H1 (cell line): ENCODE measurements at places on chromosomes 12 and 14. TPM values are rescaled to one million over a fixed set of nuclear protein-coding genes. Genes with fewer than 3 reads are reported as not detected.
A peak's percentile ranks its signal among the peaks of the same experiment; 100 is the strongest.

DNA sequence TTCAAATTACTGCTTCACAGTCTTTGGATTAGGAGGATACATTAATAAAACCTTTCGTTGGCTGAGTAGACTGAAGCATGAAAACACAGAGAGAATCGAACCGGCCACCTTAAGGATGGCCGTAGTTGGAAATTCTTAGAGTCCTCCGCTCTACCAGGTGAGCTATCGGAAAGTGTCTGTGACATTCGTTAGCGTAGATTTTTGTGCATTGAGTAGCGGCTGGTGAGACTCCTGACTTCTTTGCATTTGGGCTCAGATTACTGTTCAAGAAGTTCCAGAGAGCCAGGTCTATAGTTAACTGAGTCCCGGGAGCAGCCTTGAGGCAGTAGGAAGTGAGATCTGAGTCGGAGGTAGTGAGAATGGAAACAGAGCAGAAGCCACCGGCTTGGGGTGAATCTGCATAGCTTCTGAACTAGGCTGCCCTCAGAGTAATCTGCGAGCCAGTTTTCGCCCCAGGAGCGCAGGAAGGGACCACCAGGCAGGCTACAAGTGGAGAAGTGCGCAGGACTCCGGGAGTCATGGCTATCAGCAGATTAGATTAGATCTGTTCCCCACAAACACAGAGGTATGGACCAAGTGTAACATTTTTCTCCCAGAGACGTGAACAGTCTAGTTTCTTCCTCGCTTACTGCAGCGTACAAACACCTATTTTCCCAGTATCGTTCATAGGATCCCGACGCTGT is 11.0 kb downstream of the OR6S1 start:
- no peaks in the 10 kb centered on the region for H3K36me3 ChIP-seq
- H3K4me3 ChIP-seq: peak overlapping the region; percentile 87
- DNase-seq: no peak
- peaks cover 6% of the 10 kb centered on the region for H3K4me1 ChIP-seq
- no peak overlapping the region for H3K27ac ChIP-seq

DNA sequence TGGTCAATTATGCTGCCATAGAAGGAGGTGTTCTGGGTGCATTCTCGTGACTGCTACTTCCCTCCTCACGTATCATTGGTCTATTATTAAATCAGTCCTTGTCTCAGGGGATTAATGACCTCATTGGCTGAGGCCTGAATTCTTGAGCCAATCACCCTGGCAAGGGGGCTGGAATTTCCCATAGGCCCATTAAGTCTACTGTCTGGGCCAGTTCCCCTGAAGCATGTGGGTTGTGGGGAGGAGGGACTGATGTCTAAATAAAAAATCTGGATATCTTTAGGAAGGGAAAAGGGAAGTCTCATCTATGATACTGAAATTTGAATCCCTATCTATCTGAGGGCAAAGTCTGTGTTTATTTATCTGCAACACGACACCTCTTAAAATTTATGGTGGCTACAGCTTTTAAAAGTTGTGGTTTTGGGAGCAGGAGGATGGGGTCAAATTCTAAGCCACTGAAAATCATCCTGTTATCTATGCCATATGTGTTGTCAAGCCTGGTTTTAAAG is 71.9 kb downstream of the DYRK2 start:
- no peaks in the 10 kb centered on the region for H3K27me3 ChIP-seq
- no peak for DNase-seq
- no peak overlapping the region for H3K27ac ChIP-seq
- no peak overlapping the region for H3K4me3 ChIP-seq
- H3K36me3 ChIP-seq: no peaks in the 10 kb centered on the region

GRCh38 chr12:70571029-70571428 is 66.2 kb downstream of the PTPRB start:
- H3K36me3 ChIP-seq: no peaks in the 10 kb centered on the region
- no peak overlapping the region for H3K4me3 ChIP-seq
- no peak for DNase-seq
- H3K4me1 ChIP-seq: no peaks in the 10 kb centered on the region
- H3K27ac ChIP-seq: no peak overlapping the region

DNA sequence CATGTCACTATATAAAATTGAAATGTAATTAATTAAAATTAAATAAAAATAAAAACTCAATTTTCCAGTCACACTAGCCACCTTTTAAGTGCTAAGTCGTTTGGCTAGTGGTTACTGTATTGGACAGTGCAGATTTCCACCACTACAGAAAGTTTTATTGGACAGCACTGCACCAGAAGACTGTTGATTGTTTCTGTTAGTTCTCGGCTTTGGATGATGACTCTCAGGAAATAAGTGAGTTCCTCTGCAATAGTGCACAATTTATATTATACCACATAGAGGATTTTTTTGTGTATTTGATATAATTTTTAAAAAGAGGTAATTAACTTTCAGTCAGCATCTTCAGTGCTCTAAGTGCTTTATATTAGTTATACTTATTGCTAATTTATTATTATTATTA is 52.7 kb downstream of the FAR2 start:
- H3K4me1 ChIP-seq: no peaks in the 10 kb centered on the region
- DNase-seq: no peak
- no peaks in the 10 kb centered on the region for H3K27me3 ChIP-seq
- H3K36me3 ChIP-seq: no peaks in the 10 kb centered on the region
- H3K27ac ChIP-seq: no peak overlapping the region

GRCh38 chr12:47021298-47021697 is 58.1 kb upstream of the PCED1B start:
- no peaks in the 10 kb centered on the region for H3K4me1 ChIP-seq
- no peak overlapping the region for H3K27ac ChIP-seq
- H3K36me3 ChIP-seq: no peaks in the 10 kb centered on the region

GRCh38 chr12:131833896-131834641 is 5.9 kb downstream of the MMP17 start:
- peaks cover 11% of the 10 kb centered on the region for H3K27me3 ChIP-seq
- no peak overlapping the region for H3K4me3 ChIP-seq
- peak; percentile 49 for DNase-seq
- H3K27ac ChIP-seq: no peak overlapping the region

CYP46A1 gene
- 0.71 and 1.3 TPM in 2 replicates for total RNA-seq

GRCh38 chr14:30651937-30652336 is 29.8 kb downstream of the SCFD1 start:
- H3K27ac ChIP-seq: no peak overlapping the region
- H3K36me3 ChIP-seq: peaks cover 35% of the 10 kb centered on the region
- no peaks in the 10 kb centered on the region for H3K4me1 ChIP-seq
- H3K4me3 ChIP-seq: no peak overlapping the region
- DNase-seq: no peak
- H3K27me3 ChIP-seq: no peaks in the 10 kb centered on the region

DNA sequence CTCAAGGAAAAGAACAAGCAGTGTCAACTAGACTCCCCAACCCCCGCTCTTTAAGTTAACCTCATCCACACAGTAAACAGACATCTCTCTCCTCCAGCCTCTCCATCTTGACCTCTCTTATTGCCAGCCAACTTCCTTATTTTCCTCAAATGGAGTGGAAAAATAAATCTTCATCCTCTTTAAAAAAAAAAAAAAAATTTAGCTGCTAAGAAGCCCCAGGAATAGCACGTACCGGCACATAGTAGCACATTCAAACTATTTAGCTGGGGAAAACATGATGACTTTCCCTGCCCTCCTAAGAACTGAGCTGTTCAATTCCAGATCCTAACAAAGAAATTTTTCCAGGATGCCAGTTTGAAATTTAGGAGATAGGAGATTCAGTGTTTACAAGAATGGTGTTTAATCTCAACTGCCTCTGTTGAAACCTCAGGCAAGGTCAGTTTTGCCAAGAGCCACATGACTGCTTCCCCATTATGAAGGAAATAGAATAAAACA is 90.8 kb downstream of the EPS8 start:
- no peak overlapping the region for H3K27ac ChIP-seq
- no peaks in the 10 kb centered on the region for H3K27me3 ChIP-seq
- H3K4me3 ChIP-seq: no peak overlapping the region
- DNase-seq: no peak

MIP gene
- total RNA-seq: 0.19 TPM in 1 of 2 replicates, not detected in the other

- peak overlapping the region; percentile 65 for H3K4me3 ChIP-seq
- no peak for DNase-seq
- H3K27me3 ChIP-seq: no peaks in the 10 kb centered on the region
- no peak overlapping the region for H3K27ac ChIP-seq
- H3K4me1 ChIP-seq: no peaks in the 10 kb centered on the region
These were observed 458 bp downstream of the SSPN start for GRCh38 chr12:26195641-26196420.

GRCh38 chr12:93892423-93893268 is 215.5 kb downstream of the CRADD start:
- H3K4me3 ChIP-seq: no peak overlapping the region
- DNase-seq: no peak
- no peak overlapping the region for H3K27ac ChIP-seq
- H3K36me3 ChIP-seq: no peaks in the 10 kb centered on the region
- no peaks in the 10 kb centered on the region for H3K27me3 ChIP-seq

DNA sequence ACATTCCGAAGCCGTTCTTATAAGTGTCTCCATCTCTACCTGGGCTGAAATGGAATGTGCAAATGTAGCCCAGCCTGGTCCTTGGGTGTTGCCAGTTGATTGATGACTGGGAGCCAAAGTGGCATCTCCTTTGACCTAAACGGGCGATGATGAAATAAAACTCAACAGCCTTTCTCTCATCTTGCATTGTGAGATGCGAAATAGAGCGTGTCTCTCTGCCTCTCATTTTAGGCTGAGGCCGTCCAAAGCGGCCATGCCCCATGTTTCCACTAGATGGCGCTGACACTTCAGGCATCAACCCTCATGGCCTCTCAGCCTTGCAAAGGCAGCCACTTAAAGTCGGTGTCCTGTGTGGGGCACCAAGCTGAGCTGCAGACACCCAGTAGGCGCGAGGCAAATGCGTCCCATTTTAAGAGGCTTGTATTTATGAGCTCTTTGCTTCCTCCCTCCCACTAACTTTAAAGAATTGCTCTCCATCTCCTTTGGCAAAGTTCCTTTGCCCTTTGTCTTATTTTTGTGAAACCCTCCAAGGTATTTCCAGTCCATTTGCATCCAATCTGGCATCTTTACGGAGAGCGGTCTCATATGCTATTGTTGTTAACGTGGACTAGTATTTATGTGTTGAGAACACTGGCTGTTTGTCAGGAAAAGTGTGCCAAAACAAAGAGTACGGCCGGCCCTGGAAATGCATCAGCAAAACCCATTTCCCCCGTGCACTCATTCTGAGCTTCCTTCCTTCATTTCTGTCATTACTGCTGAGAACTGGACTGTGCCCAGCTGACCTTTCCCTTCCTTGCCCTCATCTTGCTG is 25.0 kb downstream of the GPRC5A start:
- no peaks in the 10 kb centered on the region for H3K36me3 ChIP-seq
- DNase-seq: peak; percentile 94
- no peaks in the 10 kb centered on the region for H3K27me3 ChIP-seq
- no peaks in the 10 kb centered on the region; the same call in none of the 2 replicates for H3K4me1 ChIP-seq
- H3K27ac ChIP-seq: no peak overlapping the region

TAMALIN gene
- total RNA-seq: 4.1 and 4.9 TPM in 2 replicates

GRCh38 chr12:31586728-31587127 is 4.2 kb downstream of the DENND5B start:
- H3K36me3 ChIP-seq: no peaks in the 10 kb centered on the region
- H3K27ac ChIP-seq: no peak overlapping the region
- no peak for DNase-seq
- no peak overlapping the region for H3K4me3 ChIP-seq

- H3K27me3 ChIP-seq: peaks cover 19% of the 10 kb centered on the region
- H3K36me3 ChIP-seq: no peaks in the 10 kb centered on the region
- H3K4me1 ChIP-seq: peaks cover 4% of the 10 kb centered on the region; the same call in 1 of the 2 replicates
These were observed 4.8 kb upstream of the KCNA5 start for GRCh38 chr12:5038781-5039311.

DNA sequence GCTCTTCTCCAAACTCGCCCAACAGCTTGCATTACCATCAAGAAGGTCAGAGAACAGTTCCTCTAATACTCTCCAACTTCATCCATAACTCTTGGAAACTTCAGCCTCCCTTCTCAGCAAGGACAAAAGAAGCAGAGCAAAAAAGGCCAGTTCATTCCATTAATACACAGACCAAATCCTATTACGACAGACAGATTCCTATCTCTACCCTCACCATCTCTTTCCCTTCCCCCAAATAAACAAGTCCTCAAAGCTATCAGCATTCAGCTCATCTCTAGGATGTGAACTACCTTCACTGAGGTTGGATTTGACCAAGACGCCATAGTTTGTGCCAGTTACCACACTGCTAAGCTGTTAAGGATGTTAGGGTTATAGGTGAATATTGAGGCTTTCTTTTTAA is 25.2 kb downstream of the SINHCAF start:
- H3K27me3 ChIP-seq: no peaks in the 10 kb centered on the region
- no peak overlapping the region for H3K4me3 ChIP-seq
- peaks cover 3% of the 10 kb centered on the region; the same call in 1 of the 2 replicates for H3K4me1 ChIP-seq
- no peak for DNase-seq

- no peak overlapping the region for H3K27ac ChIP-seq
- H3K4me3 ChIP-seq: no peak overlapping the region
- DNase-seq: no peak
- H3K27me3 ChIP-seq: no peaks in the 10 kb centered on the region
- 0 out of 2 replicates have a peak, but pooled peaks cover 4% of the 10 kb centered on the region for H3K36me3 ChIP-seq
These were observed 10.6 kb upstream of the PSEN1 start for GRCh38 chr14:73125746-73126145.

- DNase-seq: no peak
- H3K27me3 ChIP-seq: no peaks in the 10 kb centered on the region
- H3K36me3 ChIP-seq: peaks cover 3% of the 10 kb centered on the region; the same call in 1 of the 2 replicates
- H3K4me1 ChIP-seq: no peaks in the 10 kb centered on the region
- peak overlapping the region; percentile 33; the same call in 1 of the 2 replicates for H3K27ac ChIP-seq
These were observed 84.6 kb upstream of the DYNC1H1 start for GRCh38 chr14:101879529-101880336.

CARMIL3 gene
- 8.5 and 9.0 TPM in 2 replicates for total RNA-seq

HCAR2 gene
- not detected in 2 replicates for total RNA-seq

DNA sequence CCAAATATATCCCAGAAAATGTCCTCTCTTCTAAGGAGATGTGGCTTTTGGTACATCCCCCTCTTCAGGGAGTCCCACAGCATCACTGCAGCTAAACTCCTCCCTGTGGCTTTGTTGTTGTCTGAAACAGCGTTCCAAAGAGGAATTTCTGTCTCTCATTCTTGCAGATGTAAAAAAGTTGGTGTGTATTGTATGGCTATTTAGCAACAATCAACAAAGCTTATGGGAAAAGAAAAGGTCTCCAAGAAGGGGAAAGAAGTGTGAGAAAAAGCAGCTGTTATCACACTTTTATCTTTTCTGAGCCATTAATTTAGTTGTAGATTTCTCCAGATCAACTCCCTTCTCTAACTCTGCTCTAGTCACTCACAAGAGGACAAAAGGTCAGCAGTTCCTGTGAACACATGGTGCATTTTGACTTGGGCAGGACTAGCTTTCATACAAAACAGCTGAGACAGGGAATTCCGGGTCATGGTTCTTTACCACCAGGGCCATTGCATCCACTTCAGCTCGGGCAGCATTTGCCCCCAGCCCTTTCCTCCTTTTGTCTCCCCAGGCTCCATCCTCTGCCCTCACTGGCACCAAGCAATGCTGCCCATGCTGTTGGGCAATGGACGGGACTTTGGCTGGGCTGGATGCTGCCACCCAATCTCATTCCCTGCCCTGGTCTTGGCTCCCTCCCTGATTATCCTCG is 184.7 kb downstream of the TMX1 start:
- no peaks in the 10 kb centered on the region for H3K36me3 ChIP-seq
- no peak for DNase-seq
- H3K27ac ChIP-seq: no peak overlapping the region
- H3K4me3 ChIP-seq: no peak overlapping the region
- no peaks in the 10 kb centered on the region for H3K27me3 ChIP-seq
